ENCODE measurements at places on chromosomes 6 and 20.

DNA sequence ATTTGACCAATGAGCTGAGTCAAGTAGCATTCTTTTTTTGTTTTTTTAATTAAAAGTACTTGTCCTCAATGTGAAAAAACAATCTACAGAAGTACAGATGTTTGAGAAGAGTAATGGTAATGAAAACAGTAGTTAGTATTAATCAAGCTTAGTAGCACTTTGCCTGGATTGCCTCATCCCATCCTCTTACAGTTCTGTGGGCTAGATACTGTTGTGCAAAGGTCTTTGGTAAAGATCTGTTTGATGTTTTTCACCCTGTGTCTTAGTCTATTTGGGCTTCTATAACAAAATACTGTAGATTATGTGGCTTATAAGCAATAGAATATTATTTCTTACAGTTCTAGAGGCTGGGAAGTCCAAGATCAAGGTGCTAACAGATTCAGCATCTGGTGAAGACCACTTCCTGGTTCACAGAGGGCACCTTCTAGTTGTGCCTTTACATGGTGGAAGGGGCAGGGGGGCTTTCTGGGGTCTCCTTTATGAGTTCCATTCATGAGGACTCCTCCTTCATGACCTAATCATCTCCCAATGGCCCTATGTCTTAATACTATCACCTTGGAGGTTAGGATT is 84.3 kb downstream of the SHLD1 start:
- DNase-seq, result no peak

- DNase-seq, result peak; percentile 68
These were observed 82.2 kb downstream of the CHMP4B start for GRCh38 chr20:33893314-33893713.

DNA sequence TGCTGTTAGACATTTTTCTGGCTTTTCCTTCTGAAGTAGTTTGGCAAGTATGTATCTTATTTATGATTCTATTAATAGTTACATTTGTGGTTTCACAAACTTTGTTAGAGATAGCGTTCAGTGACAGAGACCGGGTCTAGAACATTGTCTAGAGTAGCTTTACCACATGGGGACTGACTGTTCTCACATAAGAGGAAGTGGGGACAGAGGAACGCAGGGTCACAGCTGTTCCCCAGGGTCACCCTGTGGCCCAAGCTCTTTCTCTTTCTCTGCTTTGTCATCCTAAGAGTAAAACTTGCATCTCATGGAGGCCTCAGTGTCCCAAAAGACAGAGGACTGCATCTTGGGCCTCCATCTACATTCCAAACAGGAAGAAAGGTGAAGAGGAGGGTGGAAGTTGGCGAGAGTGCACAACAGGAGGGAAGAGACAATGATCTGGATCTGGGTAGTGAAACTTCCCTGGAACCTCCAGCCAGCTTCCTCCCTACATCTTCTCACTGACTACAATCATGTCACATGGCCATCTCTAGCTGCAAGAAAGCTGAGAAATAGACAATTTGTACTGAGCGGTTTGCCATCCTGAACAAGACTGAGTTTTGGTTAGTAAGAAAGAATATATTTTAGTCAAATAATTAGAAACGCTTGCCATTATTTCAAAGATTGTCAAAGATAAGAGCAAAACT is 645.8 kb upstream of the ARID1B start:
- DNase-seq, result no peak

DNA sequence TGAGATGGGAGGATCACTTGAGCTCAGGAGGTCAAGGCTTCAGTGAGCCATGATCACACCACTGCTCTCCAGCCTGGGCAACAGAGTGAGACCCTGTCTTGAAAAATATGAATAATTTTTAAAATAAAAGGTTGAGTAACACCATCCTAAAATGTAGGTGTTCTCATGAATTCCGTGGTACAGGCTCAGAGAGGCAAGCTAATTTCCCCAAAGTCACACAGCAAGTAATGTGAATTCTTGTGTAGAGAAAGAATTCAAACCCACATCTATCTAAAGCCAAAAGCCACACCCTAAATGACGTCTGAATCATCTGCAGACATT is 80.5 kb downstream of the ZNF217 start:
- DNase-seq, result no peak

DNA sequence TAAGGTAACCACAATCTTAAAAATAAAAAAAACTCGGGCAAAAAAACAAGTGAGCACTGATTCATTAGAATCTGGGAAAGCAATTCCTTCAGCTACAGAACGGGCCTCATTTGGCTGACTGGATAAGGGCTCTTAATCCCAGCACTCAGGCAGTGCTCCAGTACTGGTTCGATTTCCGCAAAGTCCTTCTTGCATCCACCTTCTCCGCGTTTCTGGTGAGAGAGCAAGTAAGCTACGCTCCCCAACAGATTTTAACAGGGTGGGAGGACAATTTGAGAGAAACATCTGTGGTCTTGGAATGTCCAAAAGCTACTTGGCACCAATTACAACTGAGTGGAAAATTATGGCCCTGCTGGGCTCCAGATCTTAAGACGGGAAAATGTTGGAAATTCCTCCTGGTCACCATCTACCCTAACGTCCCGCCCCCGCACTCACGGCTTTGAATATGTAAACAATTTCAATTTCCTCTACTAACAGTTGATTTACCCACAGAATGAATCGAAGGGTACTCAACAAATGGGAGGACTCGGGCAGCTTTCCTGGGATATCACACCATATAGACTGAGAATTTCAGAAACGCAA is 18.1 kb upstream of the ZSCAN9 start:
- no peak for DNase-seq

- DNase-seq, result no peak
These were observed 617.2 kb downstream of the PTPRT start for GRCh38 chr20:42572320-42573016.

GRCh38 chr6:169619650-169620049 is 82.2 kb downstream of the WDR27 start:
- DNase-seq, result no peak

GRCh38 chr6:7157752-7158616 is 50.2 kb downstream of the RREB1 start:
- no peak for DNase-seq

DNA sequence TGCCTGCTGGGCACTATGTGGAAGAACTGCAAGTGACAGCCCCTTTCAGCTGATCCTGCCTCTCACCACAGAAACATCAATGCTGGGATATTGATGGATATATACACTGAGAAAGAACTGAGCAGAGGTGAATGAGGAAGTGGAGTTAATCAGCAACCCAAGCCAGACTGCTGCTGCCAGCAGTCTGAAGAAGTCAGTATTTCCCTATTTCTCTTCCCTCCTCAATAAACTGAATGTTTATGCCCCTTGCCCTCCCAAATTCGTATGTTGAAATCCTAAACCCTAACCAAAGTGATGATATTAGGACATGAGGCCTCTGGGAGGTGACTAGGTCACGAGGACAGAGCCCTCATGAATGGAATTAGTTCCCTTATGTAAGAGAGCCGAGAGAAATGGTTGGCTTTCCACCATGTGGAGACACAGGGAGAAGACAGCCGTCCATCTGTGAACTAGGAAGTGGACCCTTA is 76.3 kb downstream of the CDK19 start:
- DNase-seq, result no peak

- DNase-seq, result no peak
These were observed 549.4 kb downstream of the COL12A1 start for GRCh38 chr6:74656453-74656852.

DNA sequence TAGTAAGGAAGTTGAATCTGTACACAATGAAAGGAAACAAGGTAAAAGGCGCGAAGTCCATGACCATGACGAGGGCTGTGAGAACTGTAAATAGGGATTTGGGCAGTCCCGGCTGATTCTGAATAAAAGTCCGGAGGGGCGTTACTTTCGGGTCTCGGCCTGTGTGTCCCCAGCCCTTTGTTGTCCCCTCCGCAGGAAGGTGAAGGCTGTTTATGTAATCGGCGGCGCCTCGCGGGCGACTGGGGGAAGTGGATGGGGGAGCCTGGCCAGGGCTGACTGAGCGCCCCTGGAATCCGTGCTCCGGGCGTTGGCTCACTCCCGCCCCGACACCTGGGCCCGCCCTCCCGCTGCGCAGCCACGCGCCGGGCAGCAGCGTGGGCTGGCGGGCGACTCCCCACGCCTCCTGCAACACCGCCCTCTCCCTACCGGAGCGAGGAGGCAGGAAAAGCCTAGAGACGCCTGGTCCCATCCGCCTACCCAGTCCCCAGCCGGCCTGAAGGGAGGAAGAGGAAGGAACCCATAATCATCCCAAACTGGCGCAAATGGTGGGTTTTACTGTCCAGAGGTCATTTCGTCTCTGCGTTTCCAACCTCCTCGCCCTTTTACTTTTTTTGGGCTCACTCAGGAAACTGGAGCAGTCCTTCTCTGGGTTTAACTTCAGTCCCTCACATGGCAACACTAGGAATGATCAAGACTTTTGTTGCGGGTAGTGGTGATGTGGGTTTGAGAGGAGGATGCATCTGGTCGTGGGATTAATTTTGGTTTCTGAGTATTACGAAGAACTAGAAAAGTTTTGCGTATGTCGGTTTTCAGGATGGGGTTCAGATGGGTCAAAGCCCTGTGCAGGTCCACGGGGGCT is 12.1 kb downstream of the TRIM31 start:
- no peak for DNase-seq

DNA sequence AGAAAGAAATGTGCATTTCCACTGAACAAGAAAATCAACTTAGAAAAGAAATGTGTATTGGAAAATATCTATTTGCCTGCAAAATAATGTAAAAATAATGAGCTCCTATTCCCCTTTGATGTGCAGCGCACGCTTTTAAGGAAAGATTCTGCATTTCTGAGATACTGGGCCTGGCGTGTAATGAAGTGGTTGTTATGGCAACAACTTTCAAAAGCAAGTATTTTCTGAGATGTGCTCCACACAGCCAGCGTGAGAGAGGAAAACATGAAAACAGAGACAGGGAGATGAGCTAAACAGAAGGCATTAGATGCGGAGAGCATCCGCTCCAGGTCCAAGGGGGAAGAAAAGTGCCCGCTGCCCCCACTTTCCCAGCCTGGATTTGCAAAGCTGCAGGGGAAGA is 39.1 kb upstream of the GTSF1L start:
- no peak for DNase-seq

DNA sequence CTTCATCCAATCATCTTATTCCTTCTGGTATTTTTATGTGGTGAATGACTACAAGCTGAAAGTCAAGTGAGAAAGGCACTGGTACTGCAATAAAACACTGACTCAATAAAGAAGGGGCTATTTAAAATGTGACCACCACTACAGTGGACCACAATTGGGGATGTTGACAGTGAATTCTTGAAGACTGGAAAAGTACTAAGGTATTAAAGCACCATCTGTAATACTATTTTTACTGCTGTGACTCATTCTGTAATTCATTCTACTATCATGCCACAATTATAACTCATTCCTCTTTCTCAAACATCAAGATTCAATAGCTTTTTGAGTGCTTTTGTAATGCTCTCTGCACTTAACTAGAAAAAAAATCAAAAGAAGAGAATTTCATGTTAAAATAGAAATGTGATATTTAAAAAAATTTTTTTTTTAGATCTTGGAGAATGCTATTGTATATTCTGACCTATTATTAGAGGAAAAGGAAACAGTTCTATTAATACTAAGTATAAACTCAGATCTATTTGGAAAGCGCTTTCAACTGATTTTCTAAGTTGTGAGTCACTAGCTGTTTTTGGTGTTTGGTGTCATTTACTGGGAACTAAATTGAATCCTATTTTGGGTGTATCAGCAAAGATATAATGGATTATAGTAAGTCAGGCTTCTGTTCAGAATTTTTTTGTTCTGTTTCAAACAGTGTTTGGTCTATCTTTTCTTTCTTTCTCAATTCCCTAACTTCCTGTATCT is 104.7 kb upstream of the TMEM170B start:
- DNase-seq, result no peak

GRCh38 chr6:13615792-13616120 is 621 bp downstream of the NOL7 start:
- DNase-seq, result peak; percentile 28

DNA sequence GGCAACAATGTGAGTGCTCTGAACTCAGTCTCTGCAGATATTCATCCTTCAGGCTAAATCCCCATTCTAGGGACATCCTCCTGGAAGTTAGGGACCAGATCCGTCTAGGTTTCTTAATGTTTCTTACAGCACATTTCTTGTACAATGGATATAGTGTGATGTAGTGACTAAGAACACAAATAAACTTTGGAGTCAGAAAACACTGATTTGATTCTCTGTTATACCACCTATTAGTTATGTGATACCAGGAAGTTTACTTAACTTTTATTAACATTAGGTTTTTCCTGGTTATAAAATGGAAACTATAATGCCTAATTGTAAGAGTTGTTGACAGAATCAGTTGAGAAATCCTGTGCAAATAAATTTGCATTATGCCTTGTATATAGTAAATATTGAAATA is 57.6 kb upstream of the KCNQ5 start:
- DNase-seq, result no peak

DNA sequence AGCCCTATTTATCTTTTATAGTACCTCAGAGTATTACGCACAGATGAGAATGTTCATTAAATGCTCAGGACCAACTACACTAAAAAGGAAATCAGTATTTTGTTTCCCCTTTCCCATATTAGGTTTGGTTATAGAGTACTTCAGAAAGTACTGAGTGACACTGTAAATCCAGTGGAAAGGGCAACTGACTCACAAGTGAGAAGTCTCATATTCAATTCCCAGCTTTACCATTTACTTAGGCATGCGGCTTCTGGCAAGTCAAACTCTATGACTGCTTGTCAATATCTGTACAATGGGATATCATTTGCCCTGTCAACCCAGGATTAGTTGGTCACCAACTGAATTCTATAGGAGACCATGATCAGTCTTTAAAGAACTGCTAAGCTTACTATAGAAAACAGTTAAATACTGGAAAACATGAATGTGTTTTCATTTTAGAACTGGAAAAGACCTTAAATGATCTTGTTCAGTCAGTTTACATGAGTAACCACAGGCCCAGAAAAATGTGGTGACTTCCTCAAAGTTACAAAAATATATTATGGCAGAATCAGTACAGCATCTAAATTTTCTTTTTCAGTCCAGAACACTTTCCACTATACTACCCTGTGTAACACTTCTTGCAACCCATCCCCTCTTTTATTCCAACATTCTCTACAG is 3.6 kb downstream of the MAP3K7 start:
- DNase-seq, result no peak

GRCh38 chr20:35839904-35840303 is 68.1 kb downstream of the PHF20 start:
- no peak for DNase-seq

DNA sequence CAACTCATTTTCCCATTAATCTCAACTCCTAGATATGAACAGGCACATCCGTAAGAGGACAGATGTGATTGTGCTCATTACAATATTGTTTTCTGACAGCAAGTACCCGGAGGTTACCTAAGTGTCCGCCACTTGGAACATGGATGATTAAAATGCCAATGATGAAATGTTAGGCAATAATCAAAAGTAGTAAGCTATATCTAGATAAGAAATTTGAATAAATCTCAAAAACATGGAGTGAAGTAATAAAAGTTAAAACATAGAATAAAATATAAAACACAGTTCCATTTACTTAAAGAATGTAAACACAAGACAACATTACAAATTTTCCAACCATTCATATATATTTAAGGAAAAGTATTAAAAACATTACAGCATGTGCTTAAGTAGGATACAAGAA is 59.2 kb upstream of the LY86 start:
- no peak for DNase-seq

GRCh38 chr6:156809034-156809433 is 31.9 kb downstream of the ARID1B start:
- no peak for DNase-seq

- no peak for DNase-seq
These were observed 91.6 kb downstream of the PSMG4 start for GRCh38 chr6:3350252-3350796.
